Left lung (tissue), 14 donors: ENCODE measurements at places on chromosomes 2 and 18. TPM values are rescaled to one million over a fixed set of nuclear protein-coding genes. Genes with fewer than 3 reads are reported as not detected.

LOXL3 gene
- total RNA-seq: 12.2 TPM

CREG2 gene
- total RNA-seq: not detected

GRCh38 chr18:33951031-33951430 lies 273.7 kb downstream of the NOL4 start:
- no peaks in the 10 kb centered on the region for H3K4me1 ChIP-seq
- no peak overlapping the region for H3K27ac ChIP-seq
- H3K27me3 ChIP-seq: no peaks in the 10 kb centered on the region
- no peak for DNase-seq
- H3K36me3 ChIP-seq: no peaks in the 10 kb centered on the region

UGT1A10 gene
- not detected for total RNA-seq

LIPG gene
- 47.1 TPM for total RNA-seq

DNA sequence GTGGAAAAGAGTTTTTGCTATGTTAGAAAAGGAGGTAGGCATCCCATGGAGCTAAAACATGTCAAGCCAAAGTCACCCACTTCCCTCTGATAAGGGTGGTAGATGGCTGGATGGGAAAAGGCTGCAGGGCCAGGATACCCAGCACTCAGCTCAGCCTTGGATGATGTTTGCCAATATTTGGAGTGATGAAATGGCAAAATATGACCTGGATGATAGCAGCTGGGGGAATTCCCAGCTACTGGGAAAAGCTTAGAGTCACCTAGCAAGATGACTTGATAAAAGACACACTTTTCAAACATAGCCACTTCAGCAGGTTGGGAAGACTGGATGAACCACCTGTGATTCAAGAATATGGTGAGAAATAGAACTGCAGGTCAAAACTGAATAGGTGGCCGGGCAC lies 10.1 kb downstream of the RFX8 start:
- no peaks in the 10 kb centered on the region for H3K4me1 ChIP-seq
- no peaks in the 10 kb centered on the region for H3K36me3 ChIP-seq
- peak overlapping the region; percentile 68 for H3K27ac ChIP-seq

DNA sequence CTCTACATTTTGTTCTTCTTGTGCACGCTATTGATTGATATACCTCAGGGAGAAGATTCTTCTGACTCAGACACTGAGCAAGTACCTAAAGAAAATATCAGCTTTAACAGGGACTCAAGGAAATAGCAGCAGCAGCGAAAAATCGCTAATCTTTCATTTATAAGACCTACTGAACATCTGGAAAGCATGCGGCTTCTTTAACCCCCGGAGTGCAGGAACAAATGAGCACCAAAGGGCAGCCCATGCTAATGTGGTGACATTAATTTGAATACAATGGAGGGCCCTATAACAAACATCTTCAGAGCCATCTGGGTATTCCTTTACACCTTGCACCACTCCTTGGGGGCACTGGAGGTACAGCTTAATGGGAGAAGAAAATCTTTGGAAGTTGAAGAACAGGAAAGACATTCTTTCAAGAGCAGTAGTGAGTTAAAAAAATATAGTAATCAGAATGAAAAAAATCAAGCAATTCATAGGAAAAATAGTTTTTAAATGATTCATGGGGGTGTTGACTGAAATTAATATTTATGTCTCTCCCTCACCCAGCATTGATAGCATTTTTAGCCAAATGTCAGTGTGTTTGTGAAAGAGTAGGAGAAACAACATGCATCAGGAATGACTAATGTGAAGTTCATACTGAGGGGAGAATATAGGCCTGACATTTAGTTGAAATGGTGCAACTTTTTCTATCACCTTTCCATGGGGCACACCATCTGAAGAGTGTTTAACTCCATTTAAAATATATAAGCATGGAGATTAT lies 281.7 kb downstream of the HRH4 start:
- no peaks in the 10 kb centered on the region for H3K4me1 ChIP-seq
- no peak overlapping the region for H3K27ac ChIP-seq
- no peaks in the 10 kb centered on the region for H3K27me3 ChIP-seq
- no peak overlapping the region for H3K4me3 ChIP-seq
- H3K36me3 ChIP-seq: no peaks in the 10 kb centered on the region

DNA sequence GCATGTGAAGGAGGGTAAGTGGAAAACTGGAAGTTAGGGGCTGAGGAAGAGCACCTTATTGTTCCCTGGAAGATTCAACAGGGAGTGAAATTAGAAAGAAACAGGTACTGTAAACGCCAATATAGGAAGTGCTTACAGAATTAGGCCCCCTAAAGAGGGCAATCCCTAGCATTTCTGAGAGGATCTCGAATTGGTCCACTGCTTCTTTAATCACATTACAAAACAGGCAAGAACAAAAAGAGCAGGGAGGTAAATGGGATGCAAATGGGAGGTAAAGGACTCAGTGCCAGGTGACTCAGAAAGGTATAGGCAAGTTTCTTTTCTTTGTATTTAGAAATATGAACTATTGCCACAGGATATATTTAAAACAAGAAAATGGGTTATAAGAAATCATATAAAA lies 116.4 kb upstream of the FANCL start:
- H3K27ac ChIP-seq: no peak overlapping the region
- no peaks in the 10 kb centered on the region for H3K36me3 ChIP-seq
- no peaks in the 10 kb centered on the region for H3K27me3 ChIP-seq
- H3K4me3 ChIP-seq: no peak overlapping the region

DLX1 gene
- not detected for total RNA-seq

DNA sequence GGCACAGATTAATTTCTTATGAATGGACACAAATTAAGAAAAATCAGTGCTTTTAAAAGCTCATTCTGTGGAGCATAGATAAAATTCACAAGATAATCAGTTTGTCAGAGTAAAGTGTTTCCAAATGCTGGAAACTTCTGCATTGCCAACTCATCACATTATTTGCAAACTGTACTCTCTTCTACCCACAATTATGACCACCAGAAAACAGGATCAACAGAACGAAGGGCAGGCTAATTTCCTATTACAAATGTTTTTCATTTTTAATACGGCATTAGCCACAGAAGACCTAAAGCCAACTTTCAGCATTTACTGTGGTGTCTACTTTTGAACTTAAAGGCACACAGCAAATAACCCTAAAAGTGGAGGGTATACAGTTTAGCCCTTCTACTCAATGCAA lies 6.0 kb downstream of the IRS1 start:
- H3K27ac ChIP-seq: peak overlapping the region; percentile 46
- peak overlapping the region; percentile 57 for H3K4me3 ChIP-seq
- peaks cover 13% of the 10 kb centered on the region for H3K4me1 ChIP-seq
- H3K36me3 ChIP-seq: no peaks in the 10 kb centered on the region
- no peak for DNase-seq
- peaks cover 22% of the 10 kb centered on the region for H3K27me3 ChIP-seq

FOXI3 gene
- total RNA-seq: not detected

RNU2-63P gene
- total RNA-seq: not detected

DNA sequence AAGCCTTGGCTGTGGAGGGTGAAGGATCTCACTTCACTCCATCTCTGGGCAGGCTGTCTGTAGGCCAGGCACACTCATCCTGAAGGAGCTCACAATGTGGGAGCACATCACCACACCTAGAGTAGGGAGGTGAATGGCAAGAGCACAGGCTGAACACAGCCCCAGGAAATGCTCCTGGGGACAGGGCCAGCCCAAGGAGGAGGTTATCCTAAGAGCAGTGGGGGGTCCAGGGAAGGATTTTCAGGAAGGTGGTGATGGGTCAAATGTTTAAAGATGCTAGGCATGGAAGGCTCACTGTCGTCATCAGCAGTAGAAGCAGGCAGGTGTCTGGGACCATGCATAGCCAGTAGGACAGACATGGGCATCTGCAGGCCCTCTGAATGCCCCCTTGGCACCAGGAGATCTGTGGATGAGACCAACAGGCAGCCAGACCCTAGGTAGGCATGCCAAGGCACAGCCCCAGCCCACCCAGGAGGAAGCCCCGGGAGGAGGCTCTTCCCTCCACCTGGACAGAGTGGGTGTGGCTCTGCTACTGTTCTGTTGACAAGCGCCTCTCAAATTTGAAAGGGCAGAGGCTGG lies 91.7 kb upstream of the RAB6C start:
- peaks cover 29% of the 10 kb centered on the region for H3K27me3 ChIP-seq
- no peaks in the 10 kb centered on the region for H3K36me3 ChIP-seq
- H3K27ac ChIP-seq: no peak overlapping the region
